ENCODE measurements at places on chromosomes 6 and 20.

DNA sequence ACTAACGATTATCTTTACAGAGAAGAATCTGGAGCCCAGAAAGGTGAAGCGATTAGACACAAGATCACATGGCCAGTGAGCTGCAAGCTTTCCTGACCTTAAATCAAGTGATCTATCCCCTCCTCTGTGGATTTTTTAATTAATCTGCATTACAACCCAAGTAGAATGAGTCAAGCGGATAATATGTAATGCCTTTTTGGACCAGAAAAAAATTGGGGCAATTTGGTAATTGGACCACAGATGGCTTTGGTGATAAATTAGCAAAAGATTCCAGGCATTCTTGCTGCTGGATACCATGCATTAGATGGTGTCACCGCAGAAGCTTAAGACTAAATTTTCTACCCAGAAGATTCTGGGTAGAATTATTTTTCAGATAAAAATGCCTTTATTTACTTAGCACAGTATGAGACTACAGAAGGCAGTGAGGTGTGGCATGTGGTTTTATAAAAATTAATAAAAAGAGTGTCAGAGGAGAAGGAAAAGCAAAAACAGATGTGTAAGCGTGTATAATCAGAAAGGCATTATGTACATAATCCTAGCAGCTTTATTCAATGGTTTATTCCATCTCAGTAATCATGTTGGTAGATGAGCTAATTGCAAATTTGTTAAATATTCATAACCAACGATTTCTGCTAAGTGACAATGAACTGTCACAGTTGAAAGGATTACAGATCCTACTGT is 53.9 kb upstream of the PCSK2 start:
- no peak for DNase-seq

DNA sequence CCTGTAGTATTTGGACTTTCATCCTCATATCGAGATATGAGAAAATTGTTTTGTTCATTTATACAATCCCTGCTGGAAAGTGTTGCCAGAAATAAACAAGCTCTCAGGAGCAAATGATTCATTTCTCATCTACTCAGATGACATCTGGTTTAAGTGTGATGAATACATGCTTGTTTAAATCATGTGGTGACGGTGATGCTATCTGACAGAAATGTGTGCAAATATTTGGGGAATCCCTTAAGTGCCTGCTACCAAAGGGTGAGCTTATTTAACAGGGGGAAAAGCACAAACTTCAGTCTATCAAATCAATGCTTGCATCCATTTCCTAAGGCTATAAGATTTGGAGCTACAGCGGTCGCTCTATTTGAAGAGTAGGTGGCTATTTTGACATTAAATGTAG is 368.3 kb upstream of the SASH1 start:
- DNase-seq: no peak

DNA sequence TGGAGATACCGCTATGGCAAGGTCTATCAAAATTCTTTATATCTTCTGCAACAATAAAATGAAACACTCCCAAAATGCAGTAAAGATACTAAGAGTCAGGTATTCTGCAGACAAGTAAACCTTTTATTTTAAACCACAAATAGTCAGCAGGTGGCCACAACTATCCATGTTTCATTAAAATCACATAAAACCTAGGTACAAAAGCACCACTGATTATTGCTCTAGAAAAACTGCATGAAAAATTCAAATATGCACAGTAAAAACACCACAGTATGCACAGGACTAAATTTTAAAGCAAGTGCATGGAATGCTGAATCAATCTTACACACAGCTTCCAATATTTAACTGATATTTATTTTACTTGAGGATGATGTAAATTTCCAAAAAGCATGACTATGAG is 33.3 kb downstream of the HMGN3 start:
- DNase-seq: no peak

- no peak for DNase-seq
These were observed 255.9 kb upstream of the DEFB112 start for GRCh38 chr6:50305660-50306059.

DNA sequence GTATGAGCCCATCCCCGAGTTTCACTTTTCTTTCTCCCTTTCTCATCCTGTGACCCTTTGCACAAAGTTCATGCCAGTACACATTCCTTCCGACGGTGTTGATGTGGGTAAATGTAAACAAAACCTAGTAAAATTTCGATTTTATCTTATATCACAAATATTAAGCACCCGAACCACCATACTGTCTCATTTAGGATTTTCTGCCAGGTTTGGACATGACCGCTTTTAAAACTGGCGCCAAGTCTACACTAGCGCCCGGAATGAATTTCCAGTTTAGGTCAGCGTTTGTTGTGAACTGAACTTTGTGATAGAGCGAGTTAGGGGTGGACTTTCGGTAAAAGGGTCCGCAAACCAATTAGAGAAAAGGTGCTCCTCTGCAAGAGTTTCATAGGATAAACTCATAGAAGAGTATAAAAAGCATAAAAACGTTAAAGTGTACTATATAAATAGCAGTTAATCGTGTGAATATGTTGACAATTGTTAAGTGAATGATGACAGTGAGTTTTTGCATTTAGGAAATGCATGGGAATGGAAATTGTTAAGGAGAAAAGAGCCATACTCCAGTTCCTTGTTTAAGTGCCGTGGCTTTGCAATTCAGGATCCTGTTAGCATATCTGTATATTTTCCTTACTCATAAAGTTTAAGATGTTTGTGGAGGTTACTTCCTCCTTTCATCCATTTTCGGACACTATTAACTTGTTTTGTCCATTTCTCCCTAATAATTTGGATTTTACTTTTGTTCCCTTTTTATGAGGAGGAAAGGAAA is 937 bp downstream of the AKAP7 start:
- peak; percentile 1 for DNase-seq

DNA sequence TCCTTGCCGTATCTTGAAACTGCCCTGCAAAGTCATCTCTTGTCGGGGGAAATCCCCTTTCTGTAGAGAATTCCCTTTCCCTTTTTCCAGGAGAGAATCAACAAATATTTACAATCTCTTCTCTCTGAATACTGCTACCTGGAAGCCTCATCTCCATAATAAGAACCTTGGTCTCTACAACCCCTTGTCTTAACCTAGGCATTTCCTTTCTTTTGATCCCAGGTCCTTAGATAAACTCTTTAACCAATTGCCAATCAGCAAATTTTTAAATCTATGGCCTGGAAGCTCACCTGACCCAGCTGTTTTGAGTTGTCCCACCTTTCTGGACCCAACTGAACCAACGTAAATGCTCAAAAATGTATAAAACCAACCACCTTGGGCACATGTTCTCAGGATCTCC is 30.6 kb upstream of the SEC63 start:
- DNase-seq: no peak

GRCh38 chr6:129353067-129353466 is 356.9 kb downstream of the ARHGAP18 start:
- DNase-seq: no peak

DNA sequence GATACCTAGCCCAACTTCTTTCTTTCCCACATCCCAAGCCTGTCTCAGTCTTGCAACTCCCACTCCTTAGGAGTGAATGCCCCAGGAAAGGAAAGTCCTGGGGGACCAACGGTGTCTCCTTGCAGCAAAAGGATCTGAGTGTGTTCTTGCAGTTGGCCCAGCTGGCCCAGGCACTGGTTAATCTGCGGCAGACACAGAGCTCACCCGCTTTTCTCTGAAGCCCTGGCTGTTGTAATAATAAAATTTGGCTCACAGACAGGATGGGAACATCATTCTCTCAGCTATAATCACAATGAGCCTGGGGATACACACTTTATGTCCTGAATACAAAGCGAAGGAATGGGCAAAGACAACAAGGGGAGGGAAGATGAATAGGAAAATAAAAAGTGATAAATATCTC is 287.0 kb upstream of the PRND start:
- DNase-seq: no peak

DNA sequence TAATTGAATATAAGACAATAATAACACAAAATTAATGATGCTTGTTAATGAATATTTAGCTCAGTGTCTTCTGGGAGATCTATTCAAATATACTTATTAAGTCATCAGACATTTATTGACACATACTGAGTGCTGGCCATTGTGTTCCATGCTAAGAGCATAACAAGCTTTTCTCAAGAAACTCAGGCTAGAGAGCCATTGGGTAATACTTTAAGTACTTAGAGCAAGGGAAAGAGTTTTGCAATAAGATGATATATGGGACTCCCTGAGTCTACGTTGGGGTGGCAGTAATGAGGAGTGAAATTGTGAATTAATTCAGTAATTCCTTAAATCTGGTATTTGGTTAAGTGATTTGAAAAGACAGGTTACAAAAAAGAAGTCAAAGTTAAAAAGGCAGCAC is 11.1 kb downstream of the TMEM200A start:
- DNase-seq: no peak

- DNase-seq: no peak
These were observed 44.8 kb downstream of the RIPOR2 start for GRCh38 chr6:24891004-24891403.
